ENCODE measurements at places on chromosomes 5 and 9.

DNA sequence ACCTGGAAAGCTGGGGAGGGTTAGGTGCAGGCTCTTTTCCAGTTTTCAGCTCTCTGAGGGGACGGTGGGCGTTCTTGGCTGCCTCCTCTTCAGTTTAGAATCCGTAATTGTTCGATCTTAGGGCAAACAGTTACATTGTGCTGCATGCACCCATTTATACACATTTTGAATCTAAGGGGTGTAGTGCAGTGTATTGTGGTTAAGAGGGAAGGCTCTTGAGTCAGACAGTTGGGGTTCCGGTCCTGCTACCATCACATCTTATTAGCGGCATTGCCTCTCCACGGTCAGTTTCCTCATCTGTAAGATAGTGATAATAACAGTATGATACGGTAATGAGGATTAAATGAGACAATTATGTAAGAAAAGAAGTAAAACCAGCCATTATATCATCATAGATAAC lies 625 bp downstream of the EXOSC2 start:
- DNase-seq = no peak

GRCh38 chr5:16489322-16489791 lies 23.8 kb upstream of the ZNF622 start:
- DNase-seq = no peak

- no peak for DNase-seq
Observed at GRCh38 chr5:149546974-149547373, 4.3 kb downstream of the CSNK1A1 start.

DNA sequence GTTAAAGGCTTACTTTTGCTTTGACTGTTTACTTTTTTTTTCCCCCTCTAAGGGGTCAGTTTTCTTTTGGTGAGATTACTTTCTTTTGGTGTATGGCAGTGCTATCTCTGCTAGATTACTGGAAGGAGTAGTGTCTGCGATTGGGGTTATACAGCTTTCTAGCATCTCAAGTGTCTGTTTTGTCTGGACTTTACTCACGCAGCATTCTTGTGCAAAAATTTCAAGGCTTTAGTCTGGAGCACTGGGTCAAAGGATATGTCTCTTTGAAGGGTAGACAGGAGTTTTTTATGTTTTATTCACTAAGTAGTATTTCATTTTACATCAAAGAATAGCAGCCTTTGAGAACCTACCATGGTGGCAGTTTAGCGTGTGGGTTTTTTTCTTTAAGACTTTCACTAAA lies 52.6 kb downstream of the NDUFS4 start:
- no peak for DNase-seq

- DNase-seq = no peak
Observed at GRCh38 chr9:111913159-111913558, 16.5 kb downstream of the UGCG start.

DNA sequence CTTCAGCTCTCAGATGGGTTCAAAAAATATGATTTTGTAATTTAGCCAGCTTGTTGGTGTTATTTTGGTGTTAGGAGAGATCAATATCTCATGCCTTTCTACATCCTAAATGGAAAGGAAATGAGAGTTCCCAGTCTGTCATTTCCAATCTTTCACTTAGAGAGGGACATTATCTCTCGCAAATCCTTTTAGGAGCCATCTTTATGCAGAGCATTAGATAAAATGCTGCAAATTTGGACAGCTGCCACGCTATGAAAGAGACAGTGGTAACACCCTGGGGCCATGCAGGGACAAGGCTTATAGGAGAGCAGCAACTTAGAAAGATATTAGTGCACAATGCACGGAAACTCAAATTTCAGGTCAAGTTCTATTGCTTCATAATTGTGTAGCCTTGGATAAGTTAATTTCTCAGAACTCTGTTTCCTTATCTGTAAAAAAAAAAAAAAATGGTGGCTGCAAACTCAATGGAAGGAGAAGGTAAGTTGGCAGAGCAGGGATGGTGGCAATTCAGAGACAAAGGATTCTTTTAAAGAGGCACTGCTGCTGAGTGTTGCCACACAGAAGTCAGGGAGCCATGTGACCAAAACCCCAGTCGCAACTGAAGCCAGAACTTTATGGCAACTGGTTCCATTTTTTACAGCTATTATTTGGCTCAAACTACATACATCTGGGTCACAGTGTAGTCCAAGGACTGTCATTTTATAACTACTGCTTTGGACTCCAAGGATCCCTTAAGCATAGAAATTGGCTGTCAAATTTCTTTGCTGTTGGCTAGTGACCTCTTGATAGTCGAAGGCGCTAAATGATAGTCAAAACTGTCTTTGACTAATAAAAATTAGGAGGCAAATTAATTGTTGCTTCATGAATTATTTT lies 210.2 kb downstream of the FRMD3 start:
- DNase-seq = no peak

DNA sequence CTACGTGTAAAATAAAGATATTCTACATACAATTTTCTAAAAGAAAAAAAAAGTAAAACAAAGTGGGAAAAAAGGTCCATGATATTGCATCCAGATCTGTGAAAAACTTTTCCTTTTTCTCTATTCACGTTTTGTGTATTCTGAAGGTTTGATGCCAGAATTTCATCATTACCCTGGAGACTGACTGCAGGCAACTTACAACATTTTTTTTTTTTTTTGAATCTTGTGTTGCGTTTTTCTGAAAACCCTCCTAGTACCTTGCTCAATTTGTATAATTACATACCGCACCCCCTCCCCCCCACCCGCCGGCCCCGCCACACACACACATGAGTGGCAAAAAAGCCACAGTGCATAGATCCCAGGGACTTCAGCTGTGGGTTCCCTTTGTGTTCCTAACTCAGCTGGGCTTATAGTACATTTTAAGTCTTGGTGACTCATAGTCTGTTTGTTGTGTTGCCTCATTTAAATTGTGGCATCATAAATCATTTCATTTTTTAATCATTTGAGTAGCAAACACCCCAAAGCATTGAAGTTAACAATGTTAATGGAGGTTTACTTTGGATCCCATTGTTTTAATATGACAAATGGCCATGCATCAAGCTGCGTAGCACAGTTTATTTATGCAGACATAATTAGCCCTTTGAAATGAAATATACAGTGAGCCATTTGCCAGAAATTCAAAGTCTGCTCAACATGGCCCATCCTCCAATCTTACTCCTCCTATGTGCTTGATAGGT lies 36.0 kb downstream of the PRDM6 start:
- no peak for DNase-seq

DNA sequence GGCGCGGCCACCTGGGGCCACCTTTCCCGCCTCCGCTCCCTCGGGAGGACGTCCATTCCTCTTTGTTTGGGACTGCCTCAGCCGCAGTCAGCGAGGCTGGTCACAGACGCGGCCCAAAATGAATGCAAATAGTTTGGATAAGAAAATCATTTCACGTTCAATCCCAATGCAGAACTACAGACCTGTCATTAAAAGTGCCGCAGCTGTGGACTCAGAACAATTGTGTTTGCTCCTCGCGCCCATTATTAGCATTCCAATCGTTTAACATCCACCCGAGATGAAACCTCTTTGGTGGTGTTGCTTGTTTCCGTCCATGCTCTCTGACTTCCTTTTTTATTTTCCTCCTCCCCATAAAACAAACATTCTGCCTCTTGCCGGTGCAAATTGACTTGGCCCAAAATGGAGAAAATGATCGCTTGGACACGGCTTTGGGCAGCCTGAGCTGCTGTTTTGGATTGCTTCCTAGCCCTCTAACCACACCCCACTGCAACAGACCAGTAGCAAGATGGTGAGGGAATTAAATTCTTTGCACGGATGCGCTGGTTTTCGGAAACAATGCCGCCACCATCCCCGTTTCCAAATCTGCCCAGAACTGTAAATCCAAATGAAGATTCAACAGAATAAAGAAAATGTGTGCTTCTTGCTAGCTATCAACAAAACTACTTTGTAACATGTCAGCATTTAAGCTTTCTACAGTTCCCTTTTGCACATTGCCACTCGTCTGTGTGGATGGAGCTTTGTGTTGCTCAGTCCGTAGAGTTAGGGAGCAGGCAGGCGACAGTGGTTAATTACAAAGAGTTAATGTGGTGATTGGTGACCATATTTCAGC lies 784 bp downstream of the NLN start:
- no peak for DNase-seq

DNA sequence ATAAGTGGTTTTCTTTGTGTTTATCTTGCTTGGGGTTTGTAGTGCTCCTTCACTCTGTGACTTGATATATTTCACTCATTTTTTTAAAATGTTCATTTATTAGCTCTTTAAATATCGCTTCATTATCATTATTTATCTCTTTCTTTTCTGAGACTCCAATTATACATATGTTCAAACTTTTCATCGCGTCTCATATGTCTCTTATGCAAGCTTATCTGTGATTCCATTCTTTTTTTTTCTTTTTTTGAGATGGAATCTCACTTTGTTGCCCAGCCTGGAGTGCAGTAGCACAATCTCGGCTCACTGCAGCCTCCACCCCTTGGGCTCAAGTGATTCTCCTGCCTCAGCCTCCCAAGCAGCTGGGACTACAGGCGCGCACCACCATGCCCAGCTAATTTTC lies 73.9 kb upstream of the GABRP start:
- DNase-seq = no peak

GRCh38 chr5:56039985-56040384 lies 45.2 kb upstream of the IL6ST start:
- DNase-seq = no peak

GRCh38 chr5:88685591-88686541 lies 197.1 kb downstream of the MEF2C start:
- no peak for DNase-seq

DNA sequence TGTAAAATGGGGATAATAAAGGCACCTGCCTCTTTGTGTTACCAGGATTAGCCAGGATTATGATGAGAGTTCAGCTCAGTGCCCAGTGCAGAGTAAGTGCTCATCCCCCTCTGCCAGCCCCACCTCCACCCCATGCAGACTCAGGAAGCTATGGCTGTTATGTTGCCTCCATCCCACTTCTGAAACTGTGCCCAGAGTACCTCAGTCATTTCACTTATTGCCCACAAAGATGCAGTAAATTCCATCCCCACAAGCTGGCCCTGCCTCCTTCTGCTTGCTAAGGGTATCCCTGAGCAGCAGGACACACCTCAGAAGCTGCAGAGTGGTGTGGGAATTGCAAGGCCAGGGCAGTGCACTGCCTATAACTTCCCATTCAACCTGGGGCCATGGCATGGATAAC lies 415.1 kb downstream of the SPOCK1 start:
- no peak for DNase-seq

DNA sequence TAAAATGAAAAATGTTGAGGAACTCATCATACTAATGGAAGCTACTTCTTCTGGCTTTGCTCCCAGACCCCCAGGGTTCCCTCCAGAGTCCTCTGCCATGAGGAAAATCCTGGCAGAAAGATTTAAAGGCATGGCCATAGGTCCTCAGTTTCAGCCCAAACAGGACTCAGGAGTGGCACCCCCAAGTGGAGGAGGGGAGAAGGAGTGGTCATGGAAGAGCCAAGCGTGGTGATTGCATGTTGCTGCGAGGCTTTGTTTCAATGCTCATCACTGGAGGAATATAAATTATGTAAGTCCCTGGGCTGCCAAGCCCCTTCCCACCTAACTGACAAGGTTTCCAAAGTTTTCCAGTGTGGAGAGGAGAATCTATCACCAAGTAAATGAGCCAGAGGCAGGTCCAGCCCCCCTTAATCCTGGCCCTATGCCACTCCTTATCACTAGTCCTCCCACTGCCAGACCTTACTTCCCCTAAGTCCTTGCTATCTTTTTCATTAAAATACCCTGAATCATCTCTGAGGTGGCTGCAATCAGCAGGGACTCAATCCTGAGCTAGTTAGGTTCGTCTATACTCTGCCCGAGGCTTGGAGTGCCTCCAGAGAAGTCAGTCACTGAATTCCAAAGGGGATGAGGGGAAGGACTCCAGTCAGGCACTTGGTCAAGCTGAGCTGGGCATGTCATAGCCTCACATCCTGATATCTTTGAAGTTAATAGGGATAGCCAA lies 70.7 kb upstream of the TAF1L start:
- DNase-seq = no peak

- no peak for DNase-seq
Observed at GRCh38 chr5:55622460-55622859, 87.7 kb upstream of the PLPP1 start.

DNA sequence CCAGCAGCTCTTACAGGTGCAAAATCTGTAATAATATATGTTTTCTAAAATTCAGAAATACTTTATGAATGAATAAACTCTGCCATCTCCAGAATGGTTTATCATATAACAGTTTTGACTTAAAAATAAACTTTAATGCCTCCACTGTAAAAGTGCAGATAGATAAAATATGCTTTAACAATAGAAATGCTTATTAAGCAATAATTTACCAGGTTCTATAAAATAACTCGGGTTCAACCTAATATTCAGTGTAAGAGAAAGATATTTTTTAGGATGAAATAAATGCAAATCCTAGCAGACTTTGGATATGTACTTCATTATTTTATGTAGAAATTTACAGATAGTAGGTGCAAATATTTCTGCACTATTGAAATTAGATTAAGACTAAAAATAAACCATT lies 74.1 kb downstream of the FBXL7 start:
- no peak for DNase-seq

DNA sequence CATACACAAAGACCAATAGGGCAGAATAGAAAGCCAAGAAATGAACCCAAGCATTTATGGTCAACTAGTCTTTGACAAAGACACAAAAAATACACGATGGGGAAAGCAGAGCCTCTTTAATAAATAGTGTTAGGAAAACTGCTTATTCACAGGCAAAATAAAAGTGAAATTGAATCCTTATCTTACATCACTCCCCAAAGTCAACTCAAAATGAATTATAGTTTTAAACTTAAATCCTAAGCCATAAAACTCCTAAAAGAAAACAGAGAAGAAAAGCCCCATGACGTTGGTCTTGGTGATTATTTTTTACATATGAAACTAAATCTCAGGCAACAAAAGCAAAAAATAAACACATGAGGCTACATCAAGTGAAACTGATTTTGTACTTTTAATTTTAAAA lies 46.8 kb downstream of the CHSY3 start:
- no peak for DNase-seq

GRCh38 chr9:71748280-71748743 lies 20.0 kb downstream of the CEMIP2 start:
- DNase-seq = no peak

GRCh38 chr5:136064510-136064909 lies 35.7 kb downstream of the TGFBI start:
- DNase-seq = no peak

DNA sequence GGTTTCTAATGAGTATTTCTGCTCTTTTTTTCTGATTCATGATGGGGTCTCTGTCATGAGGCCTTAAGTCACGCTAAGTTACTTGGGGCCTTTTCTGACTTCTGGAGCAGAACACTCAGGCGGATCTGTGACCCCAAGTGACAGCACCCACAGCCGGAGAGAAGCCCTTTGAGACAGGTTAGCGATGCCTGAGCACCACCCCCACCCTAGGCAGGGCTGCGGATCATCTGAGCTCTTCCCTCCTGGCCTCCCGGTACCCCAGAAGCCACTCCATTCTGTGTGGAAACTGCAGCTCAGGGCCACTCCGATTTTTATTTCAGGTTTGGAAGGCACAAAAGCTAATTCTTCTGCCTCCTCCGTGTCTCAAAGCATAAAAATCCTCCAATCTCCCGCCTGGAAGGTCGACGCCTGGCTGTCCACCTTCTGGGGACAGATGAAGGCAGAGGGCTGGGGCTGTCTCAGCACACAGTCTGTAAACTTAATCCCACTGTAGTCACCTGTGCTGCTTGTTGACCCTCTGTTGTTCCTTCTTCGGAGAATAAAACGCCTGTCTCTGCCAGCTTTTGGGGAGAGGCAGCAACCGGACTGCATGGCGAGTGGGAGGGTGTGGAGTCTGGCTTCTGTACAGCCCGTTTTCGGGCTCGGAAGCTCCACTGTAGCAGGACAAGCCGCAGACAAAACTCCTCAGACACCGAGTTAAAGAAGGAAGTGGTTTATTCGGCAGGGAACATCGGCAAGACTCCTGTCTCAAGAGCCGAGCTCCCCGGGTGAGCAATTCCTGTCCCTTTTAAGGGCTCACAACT lies 88.8 kb downstream of the SPRY4 start:
- DNase-seq = no peak

All from activated CD4-positive, alpha-beta T cell treated with anti-CD3 and anti-CD28 coated beads for 4 hours (primary cell).